ENCODE measurements at places on chromosomes 16 and 17. TPM values are rescaled to one million over a fixed set of nuclear protein-coding genes. Genes with fewer than 3 reads are reported as not detected.

The ORC6 gene
- 94.9 TPM for total RNA-seq

The TBC1D3G gene
- total RNA-seq = not detected

The RNF157 gene
- total RNA-seq = 7.1 TPM

The SPN gene
- 0.15 TPM for total RNA-seq

The ZFP90 gene
- 20.4 TPM for total RNA-seq

The FBXW10B gene
- total RNA-seq = not detected

The MLX gene
- total RNA-seq = 36.8 TPM

The IL21R gene
- not detected for total RNA-seq

The MT1H gene
- not detected for total RNA-seq

- no peak for DNase-seq
These were observed 7.2 kb upstream of the UNK start for GRCh38 chr17:75777296-75777922.

DNA sequence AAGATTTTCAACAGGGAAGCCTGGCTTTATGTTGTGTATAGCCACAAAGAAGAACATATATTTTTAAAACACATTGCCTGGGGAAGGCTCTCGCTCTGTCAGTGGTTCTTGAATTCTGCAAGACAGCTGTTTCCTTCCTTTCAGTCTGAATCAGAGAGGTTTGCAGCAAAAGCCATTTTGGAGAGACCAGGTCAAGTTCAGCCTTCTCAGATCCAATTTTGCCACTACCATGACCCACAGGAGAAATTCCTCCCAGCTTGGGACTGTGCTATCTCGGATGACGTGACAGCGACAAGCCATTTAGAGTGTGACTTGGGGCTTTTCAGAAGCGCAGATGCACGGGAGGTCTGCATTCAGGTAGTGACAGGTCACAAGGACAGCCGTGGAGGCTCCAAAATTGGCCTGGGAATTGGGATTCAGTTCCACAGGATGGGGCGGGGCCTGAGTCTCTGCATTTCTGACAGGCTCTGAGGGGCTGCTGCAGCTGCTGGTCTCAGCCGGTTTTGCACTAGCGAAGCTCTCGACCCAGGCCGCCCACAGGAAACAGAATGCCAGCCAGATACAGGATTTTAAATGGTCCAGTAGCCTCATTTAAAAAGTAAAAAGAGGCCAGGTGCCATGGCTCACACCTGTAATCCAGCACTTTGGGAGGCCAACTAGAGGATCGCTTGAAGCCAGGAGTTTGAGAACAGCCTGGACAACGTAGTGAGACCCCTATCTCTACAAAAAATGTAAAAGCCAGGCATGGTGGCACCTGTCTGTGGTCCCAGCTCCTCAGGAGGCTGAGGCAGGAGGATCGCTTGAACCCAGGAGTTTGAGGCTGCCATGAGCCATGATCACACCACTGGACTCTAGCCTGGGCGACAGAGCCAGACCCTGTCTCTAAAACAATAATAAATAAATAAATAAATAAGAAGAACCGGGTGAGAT is 196.6 kb upstream of the CIBAR2 start:
- DNase-seq = no peak

DNA sequence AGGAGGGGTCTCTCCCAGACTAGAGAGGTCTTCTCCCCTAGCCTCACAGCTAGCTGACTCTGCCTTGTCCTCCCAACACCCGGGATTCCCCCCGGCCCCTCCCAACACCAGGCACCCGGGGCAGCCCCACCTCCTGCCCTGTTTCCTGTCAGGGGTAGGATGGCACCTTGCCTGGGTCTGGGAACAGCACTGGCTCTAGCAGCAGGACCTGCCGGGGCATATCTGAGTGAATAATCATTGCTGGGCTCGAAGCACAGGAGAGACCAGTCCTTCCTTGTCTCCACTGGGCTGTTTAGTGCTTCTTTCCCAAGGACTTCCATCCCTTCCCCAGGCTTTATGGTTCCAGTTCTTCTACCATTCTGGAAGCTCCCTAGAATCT is 25.7 kb downstream of the MINK1 start:
- peak; percentile 79 for DNase-seq

- peak; percentile 95 for DNase-seq
These were observed 7.4 kb downstream of the CDK5RAP3 start for GRCh38 chr17:47978324-47978723.

DNA sequence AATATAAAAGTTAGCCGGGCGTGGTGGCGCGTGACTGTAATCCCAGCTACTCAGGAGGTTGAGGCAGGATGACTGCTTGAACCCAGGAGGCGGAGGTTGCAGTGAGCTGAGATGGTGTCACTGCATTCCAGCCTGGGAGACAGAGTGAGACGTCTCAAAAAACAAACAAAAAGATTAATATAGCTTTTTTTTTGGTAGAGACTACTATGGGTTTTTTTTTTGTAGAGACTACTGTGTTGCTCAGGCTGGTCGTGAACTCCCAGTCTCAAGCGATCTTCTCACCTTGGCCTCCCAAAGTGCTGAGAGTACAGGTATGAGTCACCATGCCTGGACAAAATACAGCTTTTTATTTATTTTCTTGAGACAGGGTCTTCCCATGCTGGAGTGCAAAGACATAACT is 20.2 kb downstream of the ZNRF1 start:
- no peak for DNase-seq

GRCh38 chr17:49201481-49201927 is 8.9 kb downstream of the GNGT2 start:
- DNase-seq = peak; percentile 52

GRCh38 chr16:57775661-57776469 is 26.4 kb downstream of the KIFC3 start:
- peak; percentile 99 for DNase-seq

- DNase-seq = no peak
These were observed 43.6 kb downstream of the SMG6 start for GRCh38 chr17:2259769-2260536.

DNA sequence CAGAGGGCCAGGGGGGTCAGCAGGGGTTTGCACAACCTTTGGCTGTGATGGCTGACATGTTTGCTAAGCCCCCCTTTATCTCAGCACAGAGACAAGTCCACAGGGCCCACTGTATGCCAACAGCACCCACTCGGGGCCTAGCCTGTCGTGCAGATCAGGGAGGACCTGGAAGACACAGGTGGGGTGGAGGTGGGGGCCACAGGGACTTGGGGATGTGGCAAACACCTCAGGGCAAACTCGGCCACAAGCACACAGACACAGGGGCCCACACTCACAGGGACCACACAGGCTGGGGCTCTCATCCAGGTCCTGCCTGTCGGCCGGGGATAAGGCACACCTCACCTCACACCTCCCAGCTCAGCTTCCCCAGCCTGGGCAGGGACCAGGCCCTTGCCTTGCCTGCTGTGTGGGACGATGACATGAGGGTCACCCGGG is 87.9 kb downstream of the C16orf78 start:
- DNase-seq = peak; percentile 31

DNA sequence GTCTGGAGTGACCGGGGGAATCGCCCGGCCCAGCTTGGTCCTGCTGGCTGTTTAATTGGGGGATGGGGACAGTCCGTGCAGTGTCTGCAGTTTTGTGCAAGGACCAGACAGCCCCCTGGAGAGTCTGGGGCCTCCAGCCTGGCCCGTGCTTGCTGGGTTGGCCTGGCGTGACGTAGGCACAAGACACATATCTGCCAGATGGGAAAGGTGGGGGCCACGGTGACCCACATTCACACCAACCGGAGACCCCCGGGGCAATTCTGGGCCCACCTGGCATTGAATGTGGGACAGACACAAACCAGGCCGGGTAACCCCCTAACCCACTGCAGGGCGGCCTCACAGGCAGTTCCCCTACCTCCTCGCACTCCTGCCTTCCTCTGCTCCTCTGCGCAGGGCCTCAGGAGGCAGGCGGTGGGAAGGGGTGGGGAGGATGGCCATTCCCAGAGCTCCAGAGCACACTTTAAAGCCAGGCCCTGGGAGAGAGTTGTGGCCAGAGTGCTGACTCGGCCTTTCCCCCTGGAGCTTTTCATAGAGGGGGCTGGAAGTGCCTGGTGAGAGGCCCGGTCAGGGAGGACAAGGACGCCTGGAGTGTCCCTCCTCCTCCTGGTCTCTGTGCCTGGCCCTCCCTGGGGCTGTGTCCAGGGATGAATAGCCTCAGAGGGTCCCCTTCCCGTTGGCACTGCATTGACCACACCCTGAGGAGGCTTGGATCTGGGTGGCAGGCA is 1.5 kb downstream of the MRC2 start:
- peak; percentile 83 for DNase-seq

DNA sequence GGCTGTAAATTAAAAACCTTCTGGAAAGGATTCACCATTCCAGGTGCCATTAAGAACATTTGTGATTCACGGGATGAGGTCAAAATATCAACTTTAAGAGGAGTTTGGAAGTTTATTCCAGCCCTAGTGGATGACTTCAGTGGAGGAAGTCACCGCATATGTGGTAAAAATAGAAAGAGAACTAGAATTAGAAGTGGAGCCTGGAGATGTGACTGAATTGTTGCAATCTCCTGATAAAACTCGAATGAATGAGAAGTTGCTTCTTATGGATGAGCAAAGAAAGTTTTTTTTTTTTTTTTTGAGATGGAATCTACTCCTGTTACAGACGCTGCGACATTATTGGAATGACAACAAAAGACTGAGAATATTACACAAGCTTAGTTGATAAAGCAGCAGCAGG is 26.7 kb downstream of the CCL4 start:
- no peak for DNase-seq

DNA sequence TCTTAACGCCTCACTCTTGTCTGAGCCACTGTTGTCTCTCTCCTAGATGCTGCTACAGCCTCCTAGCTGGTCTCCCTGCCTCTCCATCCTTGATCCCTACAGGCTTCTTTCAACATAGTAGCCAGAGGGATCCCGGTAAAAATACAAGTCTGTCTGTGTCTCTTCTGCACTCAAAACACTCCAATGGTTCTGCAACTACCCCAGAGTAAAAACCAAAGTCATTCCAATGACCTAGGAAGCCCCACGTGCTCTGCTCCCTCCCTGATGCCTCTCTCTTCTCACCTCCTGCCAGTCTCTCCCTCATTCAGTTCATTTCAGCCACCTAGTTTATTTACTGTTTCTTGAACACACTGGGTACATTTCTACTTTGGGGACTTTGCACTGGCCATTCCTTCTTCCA is 135.2 kb downstream of the NPIPB5 start:
- peak; percentile 28 for DNase-seq

GRCh38 chr17:7132511-7133094 is 18.0 kb upstream of the ASGR2 start:
- peak; percentile 96 for DNase-seq

GRCh38 chr17:2685696-2686095 is 25.9 kb downstream of the CLUH start:
- DNase-seq = peak; percentile 72

- DNase-seq = no peak
These were observed 29.4 kb upstream of the NUDT16L1 start for GRCh38 chr16:4663777-4664465.

GRCh38 chr16:52751035-52751434 is 204.1 kb upstream of the TOX3 start:
- no peak for DNase-seq

DNA sequence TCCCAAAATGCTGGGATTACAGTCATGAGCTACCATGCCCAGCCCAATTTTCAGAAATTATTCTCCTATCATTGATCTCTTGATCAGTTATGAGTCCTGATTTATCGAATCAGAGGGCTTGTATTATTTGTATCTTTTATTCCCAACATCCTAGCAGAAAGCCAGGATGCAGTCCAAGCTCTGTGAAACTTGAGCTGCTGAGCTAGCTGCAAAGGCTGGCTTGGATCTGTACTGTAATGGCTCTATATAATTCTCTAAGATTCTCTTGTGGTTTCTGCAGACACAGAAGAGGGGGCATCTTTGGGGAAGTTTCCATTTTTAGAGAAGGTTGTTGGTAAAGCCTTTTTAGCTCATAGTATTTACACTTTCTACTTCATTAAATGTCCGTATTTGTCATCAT is 227.1 kb downstream of the MAP2K4 start:
- DNase-seq = no peak

DNA sequence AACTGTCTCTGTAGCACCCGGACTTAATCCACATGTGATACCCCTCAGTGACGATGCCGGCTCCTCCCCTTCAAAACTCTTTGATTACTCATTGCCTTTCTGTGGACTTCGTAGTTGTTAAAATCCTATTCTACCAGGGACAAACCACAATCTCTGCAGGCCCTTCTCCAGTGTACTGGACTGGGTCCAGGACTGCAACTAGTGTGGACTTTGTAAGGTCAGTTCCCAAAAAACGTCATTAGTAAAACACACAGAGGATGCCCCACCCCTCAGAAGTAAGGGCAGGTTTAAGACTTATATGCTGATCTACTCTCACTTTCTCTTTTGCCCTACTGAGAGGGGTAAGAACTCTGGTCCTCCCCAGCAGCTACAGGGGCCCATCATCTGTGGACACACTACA is 10.5 kb upstream of the NUDT7 start:
- DNase-seq = no peak

DNA sequence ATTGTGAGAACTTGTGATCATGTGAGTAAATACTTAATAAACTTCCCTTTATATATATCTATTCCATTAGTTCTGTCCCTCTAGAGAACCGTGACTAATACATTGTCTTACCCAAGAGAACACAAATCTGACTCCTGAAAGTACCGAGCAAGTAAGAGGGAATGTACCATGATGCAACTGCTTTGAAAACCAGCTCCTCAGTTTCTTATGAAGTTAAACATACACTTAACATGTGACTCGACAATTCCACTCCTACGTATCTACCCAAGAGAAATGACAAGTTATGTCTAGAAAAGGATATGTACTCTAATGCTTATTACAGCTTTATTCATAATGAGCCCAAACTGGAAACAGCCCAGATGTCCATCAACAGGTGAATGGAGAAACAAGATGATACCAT is 8.8 kb upstream of the GJD3 start:
- DNase-seq = no peak

DNA sequence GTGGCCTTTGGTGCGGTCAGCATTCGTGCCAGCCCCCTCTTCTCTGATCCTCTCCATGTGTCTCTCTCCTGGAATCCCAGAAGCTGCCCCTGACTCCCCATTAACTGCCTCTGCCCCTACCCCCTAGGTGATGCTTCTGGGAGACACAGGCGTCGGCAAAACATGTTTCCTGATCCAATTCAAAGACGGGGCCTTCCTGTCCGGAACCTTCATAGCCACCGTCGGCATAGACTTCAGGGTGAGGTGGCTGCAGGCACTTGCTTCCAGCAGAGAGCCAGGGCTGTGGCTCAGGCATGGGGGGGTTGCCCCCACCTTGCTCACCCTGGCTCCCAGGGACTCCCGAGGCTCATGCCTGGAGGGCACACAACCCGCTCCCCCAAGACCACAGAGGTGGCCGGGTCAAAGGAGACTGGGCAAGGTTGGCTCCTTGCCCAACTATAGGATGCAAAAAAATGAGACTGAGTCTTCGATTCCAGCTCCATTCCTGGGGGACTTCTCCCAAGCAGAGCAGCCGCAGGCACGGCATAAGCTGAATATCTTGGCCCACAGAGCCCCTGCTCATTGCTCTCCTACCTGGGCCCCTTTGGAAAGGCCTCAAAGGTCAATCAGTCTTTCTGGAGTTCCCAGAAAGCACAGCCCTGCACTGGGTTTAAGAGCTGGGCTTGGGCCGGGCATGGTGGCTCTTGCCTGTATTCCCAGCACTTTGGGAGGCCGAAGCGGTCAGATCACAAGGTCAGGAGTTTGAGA is 3.8 kb downstream of the RAB37 start:
- DNase-seq = no peak

GRCh38 chr17:83088909-83089308 is 9.5 kb downstream of the METRNL start:
- DNase-seq = no peak

- no peak for DNase-seq
These were observed 19.3 kb downstream of the DHODH start for GRCh38 chr16:72027669-72028378.

Data from endodermal cell (in vitro differentiated cells).